ENCODE measurements at places on chromosomes 2 and 18.

DNA sequence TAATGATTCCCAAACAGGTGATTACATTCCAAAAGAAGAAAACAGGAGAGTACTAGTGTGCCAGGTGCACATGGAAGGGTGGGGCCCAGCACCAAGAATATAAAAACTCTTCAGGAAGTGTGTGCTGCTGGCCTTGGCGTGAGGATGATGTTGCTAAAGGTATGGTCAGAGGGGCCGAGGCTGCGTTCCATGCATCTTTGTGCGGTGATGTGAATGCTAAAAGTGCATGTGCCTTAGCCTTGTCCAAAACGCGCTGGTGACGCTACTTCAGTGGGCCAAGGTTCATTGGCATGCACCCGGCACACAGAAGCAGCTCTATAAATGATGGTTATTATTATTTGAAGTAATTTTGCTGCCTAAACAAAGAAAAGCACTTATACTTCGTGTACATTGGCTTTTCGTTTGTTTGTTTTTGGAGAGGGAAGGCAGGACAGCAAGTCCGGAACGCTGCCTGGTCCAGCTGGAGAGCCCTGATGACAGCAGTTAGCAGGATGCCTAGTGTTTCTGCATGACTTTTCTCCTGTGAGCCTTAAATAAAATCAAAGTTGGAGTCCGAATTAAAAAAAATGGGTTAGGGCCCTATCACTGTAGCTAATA, 2.9 kb downstream of the ALKAL2 start:
- no peak for DNase-seq

GRCh38 chr2:15768615-15769014, 171.7 kb upstream of the MYCN start:
- DNase-seq: no peak

- DNase-seq: no peak
Measured at GRCh38 chr2:215917953-215918620, 95.3 kb downstream of the MREG start.

DNA sequence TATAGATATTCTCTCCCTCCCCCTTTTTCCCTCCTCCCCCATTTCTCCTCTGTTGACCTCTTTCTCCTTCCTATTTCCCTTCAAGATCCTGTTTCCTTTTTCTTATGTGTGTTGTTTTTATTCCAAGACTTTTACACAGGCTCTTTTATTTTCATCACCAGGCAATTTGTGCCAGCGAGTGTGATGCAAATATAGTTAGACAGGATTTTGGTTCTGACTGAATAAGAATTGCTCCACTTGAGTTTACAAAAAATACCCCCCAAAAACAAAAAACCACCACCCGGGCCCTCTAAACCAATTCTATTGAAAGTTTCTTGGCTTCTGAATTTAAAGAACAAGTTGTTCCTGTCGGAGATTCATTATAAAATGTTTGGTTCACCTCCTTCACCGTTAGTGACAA, 50.9 kb upstream of the MAPK4 start:
- no peak for DNase-seq

DNA sequence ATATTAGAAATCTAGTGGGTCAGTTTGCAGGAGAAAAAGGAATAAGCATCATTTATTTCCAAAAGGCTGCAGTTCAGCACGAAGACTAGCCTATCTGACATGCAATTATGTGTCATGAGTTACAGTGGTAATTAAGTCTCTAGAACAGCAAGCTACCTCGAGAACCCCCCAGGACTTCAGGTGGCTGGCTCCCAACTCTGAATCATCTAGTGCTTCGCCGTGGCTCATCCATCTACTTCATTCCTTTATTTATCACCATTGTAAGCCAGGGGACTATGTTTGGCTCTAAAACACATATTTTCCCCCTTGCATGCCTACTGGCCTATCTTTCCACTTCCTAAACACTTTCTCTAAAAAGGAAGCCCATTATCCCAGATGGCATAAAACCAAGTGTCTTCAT, 121.6 kb downstream of the TXNL1 start:
- DNase-seq: no peak

DNA sequence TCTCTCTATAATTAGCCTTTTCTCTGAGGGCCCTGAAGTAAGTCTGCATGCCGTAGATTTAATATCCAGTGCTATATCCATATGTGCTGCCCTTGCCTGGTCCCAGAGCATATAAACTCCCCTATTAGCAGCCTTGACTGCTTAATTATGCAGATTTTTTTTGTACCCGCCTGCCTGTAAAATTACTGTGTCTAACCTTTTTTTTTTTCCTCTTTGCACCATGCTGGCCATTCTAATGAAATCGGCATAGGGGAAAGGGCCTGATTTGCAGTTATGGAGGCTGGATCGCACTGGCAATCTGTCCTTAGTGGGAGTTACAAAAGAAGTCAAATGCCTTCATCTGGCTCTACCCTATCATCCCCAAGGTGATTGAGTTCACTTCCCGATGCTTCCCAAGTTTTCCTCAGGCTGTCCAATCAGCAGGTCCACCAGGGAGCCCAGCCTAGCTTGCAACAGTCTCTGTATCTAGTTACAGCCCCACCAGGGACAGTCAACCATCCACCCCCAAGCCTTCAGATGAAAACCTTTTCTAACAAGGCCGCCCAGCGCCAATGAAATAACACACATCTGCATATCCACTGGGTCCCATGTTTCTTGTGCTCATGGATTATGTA, 239.0 kb downstream of the ZNF521 start:
- DNase-seq: no peak

DNA sequence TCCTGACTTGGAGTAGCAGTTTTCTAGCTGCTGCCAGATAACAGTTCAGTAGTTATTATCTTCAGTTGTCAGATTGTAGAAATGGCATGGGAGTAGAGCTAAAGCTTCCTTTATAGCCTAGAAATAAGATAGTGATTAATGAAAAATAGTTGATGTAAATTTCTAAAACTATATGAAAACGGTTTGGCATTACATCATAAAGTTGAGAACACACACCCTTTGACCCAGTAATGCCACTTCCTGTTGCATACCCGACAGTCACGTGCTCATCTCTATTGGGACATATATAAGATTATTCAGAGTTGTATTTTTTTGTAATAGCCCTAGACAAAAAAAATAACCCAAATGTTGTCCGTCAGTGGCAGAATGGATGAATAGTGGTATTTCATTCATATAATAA, 39.4 kb upstream of the ASB1 start:
- no peak for DNase-seq

DNA sequence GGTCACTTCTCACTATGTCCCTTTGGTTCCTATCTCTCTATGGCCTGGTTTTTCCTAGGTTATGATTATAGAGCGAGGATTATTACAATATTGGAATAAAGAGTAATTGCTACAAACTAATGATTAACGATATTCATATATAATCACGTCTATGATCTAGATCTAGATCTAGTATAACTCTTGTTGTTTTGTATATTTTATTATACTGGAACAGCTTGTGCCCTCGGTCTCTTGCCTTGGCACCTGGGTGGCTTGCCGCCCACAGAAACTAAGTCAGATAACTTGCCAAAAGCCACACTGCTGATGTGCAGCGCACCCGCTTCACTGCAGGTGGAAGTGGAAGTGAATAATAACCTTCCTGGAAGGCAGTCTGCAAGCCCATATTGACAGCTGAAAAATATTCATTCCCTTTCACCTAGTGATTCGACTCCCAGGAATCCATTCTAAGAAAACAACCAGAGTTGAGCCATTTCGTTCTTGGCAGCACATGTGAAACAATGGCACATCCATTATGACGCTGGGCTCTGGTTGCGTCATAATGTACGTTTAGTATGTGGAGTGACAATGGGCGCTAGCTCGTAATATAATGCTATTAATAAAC, 725 bp upstream of the ANKRD53 start:
- DNase-seq: no peak

- DNase-seq: no peak
Measured at GRCh38 chr2:184357033-184357432, 241.3 kb upstream of the ZNF804A start.

- no peak for DNase-seq
Measured at GRCh38 chr2:127157651-127158485, 50.9 kb upstream of the BIN1 start.

DNA sequence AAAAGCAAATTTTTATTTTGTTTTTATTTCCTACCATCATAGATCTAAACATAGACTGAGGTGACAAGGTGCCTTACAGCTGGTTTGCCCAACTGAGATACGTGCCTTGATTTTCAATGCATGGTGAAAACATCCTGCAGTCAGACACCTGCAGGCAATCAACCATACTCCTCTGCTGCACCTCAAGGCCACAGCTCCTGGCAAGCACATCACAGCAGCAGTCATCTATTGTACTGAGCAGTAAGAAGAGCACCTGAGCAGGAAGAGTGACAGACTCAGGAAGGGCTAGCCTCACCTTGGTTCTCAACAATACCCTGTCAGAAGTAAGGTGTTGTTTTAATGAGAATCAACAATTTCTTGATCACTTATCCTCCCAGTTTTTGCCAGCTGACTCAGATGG, 1206.8 kb upstream of the NRXN1 start:
- DNase-seq: no peak

GRCh38 chr2:174593041-174593440, 4.6 kb downstream of the WIPF1 start:
- no peak for DNase-seq

DNA sequence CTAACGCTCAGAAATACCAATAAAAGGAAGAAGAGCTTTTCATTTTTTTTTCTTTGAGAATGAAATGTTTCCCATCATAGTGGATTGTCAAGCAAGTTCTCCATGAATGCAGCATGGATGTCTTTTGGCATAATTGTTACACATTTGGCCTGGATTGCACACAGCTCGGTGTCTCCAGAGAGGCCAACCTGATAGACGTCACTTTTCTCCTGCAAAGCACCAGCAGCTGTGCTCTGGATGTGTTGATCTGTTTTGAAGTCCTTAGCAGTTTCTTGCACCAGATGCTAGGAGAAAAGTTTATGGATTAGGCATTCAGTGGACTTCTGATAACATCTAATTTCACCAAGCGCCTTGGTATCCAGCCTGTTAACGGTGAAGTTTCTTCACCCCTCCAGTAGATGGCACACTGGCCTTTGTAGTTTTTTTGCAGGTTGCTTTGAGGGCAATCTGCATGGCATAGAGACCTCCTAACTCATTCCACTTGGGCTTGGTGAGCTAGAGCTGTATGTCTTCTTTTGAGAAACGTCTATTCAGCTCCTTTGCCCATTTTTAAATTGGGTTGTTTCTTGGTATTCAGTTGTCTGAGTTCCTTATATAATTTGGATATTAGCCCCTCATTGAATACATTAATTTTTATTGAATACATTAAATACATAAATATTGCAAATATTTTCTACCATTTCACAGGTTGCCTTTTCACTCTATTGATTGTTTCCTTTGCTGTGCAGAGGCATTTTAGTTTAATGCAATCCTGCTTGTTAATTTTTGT, 59.7 kb downstream of the PTH2R start:
- DNase-seq: peak; percentile 49

DNA sequence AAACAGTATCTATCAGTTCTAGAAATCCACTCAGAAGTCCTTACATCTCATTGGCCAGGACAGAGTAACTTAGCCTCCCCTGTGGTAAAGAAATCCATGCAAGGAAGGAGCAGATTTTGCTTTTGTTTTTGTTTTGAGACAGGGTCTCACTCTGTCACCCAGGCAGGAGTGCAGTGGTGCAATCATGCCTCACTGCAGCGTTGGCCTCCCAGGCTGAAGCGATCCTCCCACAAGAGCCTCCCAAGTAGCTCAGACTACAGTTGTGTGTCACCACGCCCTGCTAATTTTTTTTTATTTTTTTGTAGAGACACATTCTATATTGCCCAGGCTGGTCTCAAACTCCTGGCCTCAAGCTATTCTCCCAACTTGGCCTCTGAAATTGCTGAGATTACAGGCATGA, 185.1 kb downstream of the NRP2 start:
- DNase-seq: no peak

DNA sequence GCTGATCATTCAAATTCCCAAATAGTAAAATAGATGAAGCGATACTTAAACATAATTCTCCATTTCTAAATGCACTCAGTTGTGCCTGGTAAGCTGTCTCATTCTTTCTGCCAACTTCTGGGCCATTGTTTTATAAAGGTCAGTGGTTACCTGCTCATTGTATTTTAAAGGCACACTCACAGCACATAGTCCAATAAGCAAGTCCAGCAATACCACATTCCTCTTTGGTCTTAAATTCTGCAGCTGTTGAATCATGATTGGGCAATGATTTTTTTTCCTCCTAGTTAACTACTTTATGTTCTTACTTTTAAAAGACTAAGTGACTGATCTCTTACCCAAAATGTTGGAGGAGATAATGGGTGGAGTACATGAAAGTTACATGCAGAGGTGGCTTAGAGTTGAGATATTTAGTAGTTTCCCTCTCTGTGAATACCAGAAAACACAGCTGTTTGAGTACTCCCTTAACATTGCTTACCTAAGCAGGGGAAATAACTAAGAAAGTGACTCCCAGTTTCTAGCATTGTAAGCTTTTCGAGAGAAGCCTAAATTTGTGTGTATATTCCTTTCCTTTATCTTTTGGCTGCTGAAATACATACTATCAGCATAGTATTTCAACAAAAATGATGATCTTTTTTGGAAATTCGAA, 220.7 kb downstream of the CAMKMT start:
- DNase-seq: no peak

- DNase-seq: no peak
Measured at GRCh38 chr18:62280058-62280457, 45.1 kb upstream of the TNFRSF11A start.

DNA sequence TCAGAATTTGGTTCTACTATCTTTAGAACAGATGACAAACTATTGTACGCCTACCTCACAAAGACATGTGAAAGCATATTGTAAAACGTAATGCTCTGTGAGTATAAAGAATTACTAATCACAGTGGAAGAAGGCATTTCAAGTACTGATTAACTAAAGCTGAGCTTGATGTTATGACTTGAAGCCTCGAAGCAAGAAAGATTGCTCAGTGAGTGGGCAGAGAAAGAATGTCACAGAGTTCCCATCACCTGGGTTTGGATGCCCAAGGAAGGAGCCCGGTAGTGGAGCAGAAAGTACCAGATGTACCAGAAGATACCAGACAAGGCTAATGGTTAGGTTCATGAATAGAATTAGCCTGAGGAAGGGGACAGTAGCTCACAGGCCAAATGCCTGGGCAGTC, 39.5 kb upstream of the FAM110C start:
- DNase-seq: no peak

GRCh38 chr2:240566203-240567136, 1.8 kb upstream of the RNPEPL1 start:
- DNase-seq: no peak

GRCh38 chr2:239199041-239199768, 201.6 kb downstream of the HDAC4 start:
- DNase-seq: no peak

GRCh38 chr18:48543228-48543627, 4.4 kb downstream of the CTIF start:
- DNase-seq: no peak

DNA sequence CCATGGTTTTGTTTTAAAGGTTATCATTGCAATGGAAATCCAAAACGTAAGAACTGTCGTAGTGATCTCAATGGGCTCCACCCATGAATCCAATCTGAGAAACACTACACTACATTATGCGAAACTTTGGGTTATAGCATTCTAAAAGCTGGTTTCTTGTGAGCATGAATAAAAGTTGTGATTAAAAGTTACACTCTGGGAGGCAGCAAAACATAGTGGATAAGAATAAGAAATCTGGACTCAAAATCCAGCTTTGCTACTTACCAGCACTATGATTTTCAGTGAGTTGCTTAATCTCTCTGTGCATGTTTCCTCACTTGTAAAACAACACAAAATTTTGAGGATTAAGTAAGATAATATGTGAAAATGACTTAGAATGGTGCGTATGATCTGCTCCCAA, 25.7 kb upstream of the THOC1 start:
- DNase-seq: no peak

- no peak for DNase-seq
Measured at GRCh38 chr2:45591073-45591472, 20.0 kb downstream of the SRBD1 start.

Data from NCI-H2081 treated with DMSO at 0.1 percent for 48 hours (cell line).